ENCODE measurements at places on chromosomes 16 and 17.

GRCh38 chr17:73508057-73508930 lies 136.0 kb downstream of the SDK2 start:
- no peak for DNase-seq

GRCh38 chr17:81112450-81112849 lies 52.9 kb upstream of the PVALEF start:
- no peak for DNase-seq

DNA sequence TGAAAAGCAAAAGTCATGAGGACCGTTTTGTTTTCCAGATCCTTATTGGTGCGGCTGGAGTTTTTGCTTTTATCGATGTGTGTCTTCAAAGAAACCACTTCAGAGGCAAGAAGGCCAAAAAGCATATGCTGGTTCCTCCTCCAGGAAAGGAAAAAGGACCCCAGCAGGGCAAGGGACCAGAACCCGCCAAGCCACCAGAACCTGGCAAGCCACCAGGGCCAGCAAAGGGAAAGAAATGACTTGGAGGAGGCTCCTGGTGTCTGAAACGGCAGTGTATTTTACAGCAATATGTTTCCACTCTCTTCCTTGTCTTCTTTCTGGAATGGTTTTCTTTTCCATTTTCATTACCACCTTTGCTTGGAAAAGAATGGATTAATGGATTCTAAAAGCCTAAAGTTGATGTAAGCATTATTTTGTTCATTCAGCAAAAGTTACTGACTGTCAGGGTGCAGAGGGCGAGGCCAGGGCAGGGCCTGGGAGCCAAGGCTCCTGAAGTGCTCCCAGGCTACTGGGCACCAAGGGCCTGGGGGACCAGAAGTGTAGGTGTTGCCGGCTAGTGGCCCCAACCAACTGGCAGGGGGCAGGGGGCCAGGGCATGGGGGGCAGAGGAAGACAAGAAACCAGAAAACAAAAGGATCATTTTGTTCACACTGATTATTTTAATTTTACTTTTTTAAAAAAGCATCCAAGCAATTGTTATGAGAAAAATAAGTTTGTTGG lies 8.8 kb downstream of the CMTM2 start:
- DNase-seq, result no peak

- no peak for DNase-seq
These were observed 140.3 kb upstream of the FOXF1 start for GRCh38 chr16:86370062-86370461.

- no peak for DNase-seq
These were observed 53.0 kb downstream of the WNT3 start for GRCh38 chr17:46765453-46765852.

GRCh38 chr17:57605675-57606105 lies 139.4 kb downstream of the CCDC182 start:
- no peak for DNase-seq

DNA sequence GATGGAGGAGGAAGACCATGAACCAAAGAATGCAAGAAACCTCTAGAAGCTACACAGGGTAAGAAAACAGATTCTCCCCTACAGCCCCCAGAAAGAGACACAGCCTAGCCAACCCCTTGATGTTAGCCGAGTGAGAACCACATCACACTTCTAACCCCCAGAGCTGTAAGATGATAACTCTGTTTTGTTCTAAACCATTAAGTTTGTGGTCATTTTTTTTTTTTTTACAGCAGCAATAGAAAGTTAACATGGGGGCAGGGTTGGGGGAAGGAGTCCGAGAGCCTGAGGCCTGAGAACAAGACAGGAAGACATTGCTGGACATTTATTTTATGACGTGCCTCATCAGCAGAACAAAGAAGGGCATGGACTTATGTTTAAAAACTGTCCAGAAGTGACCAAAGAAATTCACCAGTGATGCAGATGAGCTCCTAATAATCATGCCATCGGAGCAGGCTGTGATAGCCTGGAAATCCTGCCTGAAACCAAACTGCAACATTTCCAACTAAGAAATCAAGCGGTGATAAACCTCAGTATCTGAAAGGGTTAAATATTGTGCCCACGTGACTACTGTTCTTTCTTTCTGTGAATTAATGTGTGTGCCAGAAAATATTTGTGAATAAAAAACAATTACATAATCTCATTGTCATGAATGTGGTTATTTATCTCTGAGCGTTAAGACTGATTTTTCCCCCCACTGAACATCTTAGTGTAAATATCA lies 1.1 kb downstream of the ABCA9 start:
- no peak for DNase-seq

DNA sequence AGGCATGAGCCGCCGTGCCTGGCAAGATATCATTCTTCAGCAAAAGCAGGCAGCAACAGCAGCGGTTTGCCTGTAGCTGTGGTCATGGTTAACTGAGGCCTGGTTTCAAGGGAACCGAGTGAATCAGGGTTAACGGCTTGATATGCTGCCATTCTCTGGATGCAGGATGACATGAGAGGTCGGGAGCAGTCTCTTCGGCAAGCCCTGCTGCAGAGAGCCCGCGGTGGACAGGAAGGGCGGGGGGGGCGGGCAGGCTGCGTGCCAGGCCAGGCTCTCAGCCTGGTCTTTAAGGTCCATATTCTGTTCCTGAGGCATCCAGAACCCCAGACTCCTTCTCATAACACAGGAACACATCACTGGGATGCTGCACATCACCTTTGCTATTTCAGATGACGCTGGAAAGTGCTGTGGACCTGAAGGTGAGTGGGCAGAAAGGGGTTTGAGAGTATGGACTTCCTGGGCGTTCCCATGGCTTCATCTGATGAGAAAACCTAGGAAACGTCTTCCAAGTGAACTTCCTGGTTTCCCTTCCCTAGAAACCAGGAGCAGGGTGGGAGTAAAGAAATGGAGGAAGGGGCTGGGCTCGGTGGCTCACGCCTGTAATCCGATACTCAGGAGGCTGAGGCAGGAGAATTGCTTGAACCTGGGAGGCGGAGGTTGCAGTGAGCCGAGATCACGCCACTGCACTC lies 165.6 kb upstream of the RPH3AL start:
- no peak for DNase-seq

GRCh38 chr17:14775731-14776492 lies 475.0 kb downstream of the HS3ST3B1 start:
- no peak for DNase-seq

Data from activated CD8-positive, alpha-beta memory T cell treated with anti-CD3 and anti-CD28 coated beads for 48 hours (primary cell).